GM12864 (cell line): ENCODE measurements at places on chromosomes 4 and X.
A peak's percentile ranks its signal among the peaks of the same experiment; 100 is the strongest.

DNA sequence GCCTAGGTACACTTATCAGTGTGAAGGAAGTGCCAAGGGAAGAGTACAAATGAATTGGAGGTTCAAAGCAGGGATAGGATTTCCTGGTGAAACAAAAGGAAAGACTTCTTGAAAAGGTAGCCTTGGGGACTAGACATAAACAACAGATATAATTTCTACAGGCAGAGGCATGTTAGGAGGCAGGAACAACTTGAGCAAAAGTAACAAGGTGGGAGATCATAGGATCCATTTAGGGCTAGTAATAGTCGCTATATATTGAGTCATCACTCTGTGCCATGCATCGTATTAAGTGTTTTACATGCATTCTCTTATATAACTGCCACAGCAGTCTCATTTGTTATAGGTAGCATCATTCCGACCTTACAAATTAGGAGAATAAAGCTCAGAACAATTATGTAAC lies 98.3 kb upstream of the EOLA2 start:
- DNase-seq: no peak

DNA sequence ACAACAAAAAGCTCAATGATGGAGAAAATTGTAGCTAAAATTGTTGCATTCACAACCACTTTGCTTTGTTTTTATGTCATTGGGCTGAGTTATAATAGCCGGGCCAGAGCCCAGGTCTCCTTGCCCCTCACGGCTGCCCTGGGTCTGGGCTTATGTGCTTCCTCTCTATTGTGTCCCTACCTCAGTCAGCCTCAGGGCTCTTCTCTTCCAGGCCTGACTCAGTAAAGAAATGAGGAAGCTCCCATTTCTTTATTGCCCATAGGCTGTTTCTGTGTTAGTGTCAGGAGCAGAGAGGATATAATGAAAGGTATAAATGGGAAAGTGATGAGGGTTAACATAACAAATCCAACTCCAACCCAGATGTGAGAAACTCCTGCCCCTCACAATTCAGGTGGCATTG lies 18.0 kb downstream of the BST1 start:
- no peak for DNase-seq

DNA sequence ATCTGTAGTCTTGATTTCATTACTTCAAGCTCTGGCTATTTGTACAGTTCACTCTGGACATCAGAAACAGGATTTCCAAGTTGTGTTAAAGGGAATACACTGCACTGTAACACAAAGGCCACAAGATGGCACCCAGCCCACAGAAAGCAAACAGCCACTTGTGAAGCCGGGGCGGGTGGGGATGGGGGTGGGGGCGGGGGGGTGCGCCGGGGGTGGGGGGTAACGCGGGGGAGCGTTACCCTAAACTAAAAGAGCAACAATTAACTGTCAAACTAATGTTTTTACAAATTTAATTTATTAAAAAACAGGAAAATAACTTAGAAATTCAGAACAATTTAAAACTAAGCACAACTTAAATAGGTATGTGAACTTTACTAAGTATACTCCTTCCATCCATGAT lies 27.3 kb downstream of the PRDX4 start:
- peak; percentile 8 for DNase-seq

- no peak for DNase-seq
Observed at GRCh38 chr4:184453365-184454160, 20.8 kb downstream of the IRF2 start.

GRCh38 chr4:21856754-21857153 lies 91.8 kb downstream of the KCNIP4 start:
- no peak for DNase-seq

- DNase-seq: peak; percentile 4
Observed at GRCh38 chr4:88211473-88212252, 53.2 kb upstream of the ABCG2 start.

GRCh38 chrX:150731795-150732194 lies 38.6 kb downstream of the MTMR1 start:
- no peak for DNase-seq

- no peak for DNase-seq
Observed at GRCh38 chr4:42327323-42327722, 70.0 kb upstream of the SHISA3 start.

- no peak for DNase-seq
Observed at GRCh38 chr4:52846502-52846901, 15.6 kb upstream of the RASL11B start.
